Lower lobe of right lung (tissue), 2 donors: ENCODE measurements at places on chromosomes 2 and 18.

DNA sequence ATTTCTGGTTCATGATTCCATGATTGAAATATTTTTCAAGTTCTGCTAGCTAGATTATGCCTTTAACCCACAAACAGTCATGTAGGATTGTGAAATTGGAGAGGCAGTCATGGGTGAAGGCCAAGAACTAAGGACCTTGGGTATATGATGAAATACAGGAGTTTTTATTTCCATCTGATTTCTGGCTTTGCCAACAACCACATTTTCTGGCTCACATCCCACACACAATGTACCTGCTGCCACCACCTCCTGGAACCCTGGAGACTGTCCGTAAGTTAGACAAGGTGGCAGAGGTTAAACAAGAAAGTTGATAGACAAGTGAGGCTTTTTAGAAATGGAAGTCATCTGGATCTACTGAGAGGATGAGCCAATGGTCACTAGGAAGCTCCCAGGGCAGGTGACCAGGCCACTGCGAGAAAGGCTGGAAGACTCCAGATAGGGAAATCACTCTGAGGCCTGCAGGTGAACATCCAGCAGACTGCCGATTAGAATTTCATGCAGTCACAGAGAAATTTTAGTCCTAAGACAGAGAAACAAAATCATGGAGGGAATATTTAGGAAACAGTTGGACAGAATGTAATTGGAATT is 402.0 kb downstream of the ALK start:
- DNase-seq = no peak

DNA sequence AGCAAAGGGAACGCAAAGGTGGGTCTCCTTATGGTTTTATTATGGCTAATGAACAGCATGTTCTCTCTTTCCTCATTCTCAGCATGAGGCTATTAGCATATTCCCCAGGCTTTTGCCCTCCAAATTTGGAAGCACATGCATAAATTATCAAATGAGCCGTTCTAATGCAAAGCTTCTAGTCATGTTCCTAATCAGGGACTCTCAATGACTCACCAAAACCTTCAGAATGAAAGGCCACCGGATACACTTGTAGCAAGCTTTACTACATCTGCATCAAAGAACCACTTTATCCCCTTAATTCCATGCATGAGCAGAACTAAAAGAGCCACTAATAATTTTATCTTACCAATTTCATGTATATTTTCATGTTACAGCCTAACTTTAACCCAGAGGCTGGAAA is 310.5 kb downstream of the LRATD1 start:
- DNase-seq = no peak

DNA sequence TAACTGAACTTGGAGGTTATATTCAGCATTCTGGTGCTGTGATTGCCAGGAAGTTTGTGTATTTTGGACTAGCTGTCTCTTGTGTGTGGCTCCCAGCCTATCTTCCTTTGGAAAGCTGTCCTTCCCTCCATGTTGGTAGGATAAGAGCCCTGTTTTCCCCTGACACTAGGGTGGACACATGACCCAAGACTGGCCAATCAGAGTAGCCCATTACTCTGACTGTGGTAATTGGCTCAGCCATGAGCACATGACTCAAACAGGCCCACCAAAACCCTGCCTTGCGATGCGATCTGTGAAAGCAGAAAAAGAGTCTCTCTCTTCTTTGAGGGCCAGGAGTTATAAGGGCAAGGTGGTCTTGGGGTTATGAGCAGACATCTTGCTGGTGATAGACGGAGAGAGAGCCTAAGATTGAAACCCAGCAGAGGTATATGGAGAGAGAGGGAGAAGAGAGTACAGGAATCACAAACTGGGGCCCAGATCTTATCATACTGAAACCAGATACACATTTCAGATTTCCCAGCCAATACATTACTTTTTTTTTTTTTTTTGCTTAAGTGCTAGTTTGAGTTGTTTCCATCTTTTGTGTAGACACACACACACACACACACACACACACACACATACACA is 45.3 kb upstream of the SERPINE2 start:
- DNase-seq = no peak

- no peak for DNase-seq
Measured at GRCh38 chr2:121386707-121387106, 101.7 kb upstream of the TFCP2L1 start.
